ENCODE measurements at places on chromosomes 3 and 15. TPM values are rescaled to one million over a fixed set of nuclear protein-coding genes. Genes with fewer than 3 reads are reported as not detected.

DNA sequence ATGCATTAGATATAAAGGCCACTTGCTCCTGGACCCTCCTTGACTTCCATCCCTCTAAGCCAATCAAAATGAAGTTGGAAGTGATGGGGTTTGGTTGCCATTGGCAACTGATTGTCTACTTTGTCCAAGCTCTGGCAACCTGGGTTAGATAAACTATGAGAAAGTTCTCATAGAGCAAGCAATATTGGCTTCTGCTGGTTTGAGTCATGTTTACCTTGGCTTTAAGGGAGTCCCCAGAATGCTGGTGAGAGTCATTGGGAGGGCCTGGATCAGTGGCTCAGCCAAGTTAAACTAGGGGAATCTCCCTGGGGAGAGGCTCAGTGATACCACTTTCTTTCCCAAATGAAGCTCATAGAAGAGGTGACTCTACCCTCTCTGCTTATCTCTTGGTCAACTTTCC is 176.3 kb upstream of the ROPN1 start:
- no peak overlapping the region for H3K4me3 ChIP-seq
- DNase-seq = no peak
- H3K27me3 ChIP-seq = no peaks in the 10 kb centered on the region
- no peak overlapping the region for H3K27ac ChIP-seq

GRCh38 chr3:35617370-35617769 is 22.0 kb upstream of the ARPP21 start:
- H3K27ac ChIP-seq = no peak overlapping the region
- H3K4me3 ChIP-seq = no peak overlapping the region
- H3K36me3 ChIP-seq = no peaks in the 10 kb centered on the region
- no peak for DNase-seq
- H3K4me1 ChIP-seq = no peaks in the 10 kb centered on the region

DNA sequence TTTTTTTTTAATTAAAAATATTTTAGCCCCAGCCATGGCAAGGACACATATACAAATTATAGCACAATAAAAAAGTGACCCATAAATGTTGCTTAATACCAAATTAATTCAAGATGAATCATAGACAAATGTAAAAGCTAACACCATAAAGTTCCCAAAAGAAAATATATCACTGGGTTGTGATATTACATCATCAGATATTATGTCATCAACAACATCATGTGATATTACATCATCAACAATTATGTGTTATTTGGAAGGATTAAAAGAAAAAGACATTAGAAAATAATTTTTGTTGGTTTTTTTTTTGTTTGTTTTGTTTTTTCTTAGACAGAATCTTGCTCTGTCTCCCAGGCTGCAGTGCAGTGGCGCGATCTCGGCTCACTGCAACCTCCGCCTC is 34.5 kb upstream of the ABHD10 start:
- no peak for DNase-seq
- no peaks in the 10 kb centered on the region for H3K36me3 ChIP-seq
- H3K27ac ChIP-seq = no peak overlapping the region
- no peaks in the 10 kb centered on the region for H3K4me1 ChIP-seq

Gene KLHL40
- total RNA-seq = not detected

DNA sequence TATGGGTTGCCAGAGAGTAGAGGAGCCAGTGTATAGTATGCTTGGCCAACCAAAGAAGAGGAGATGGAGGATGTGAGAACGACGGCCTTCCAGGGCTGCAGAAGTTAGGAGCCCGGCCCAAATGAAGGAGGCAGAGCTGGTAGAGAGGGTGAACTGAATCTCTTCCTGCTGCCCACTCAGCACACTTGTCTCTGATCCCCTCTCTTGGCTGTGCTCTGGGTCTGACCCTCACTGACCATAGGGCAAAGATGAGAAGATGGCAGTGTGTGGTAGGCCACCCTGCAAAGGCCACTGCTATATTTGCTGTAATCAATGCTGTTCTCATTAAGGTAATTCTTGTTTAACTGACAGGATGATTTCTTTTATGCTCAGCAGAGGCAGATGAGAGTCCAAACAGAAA is 256.0 kb downstream of the OCA2 start:
- no peak overlapping the region for H3K4me3 ChIP-seq
- H3K27me3 ChIP-seq = no peaks in the 10 kb centered on the region
- no peak overlapping the region for H3K27ac ChIP-seq
- H3K4me1 ChIP-seq = no peaks in the 10 kb centered on the region

DNA sequence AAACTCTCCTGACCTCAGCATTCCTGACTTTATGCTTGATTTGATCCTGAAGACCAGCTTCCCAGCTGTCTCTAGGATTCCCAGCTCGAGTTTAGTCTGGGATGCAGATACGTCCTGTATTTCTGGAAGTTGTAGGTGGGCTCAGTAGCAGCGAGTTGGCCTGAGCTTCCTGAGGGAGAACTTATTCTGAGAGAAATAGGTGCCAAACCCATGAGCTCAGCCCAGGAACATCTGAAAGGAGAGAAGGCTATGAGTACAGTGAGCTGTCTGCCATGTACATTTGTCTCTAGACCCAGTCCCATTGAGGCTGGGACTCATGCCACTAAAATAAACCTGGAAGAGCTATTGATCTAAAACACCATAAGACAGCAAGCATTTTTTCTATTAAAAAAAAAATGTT is 36.6 kb upstream of the SLC9A9 start:
- no peaks in the 10 kb centered on the region for H3K27me3 ChIP-seq
- no peak overlapping the region for H3K27ac ChIP-seq
- no peaks in the 10 kb centered on the region for H3K36me3 ChIP-seq
- H3K4me3 ChIP-seq = no peak overlapping the region
- DNase-seq = no peak
- H3K4me1 ChIP-seq = no peaks in the 10 kb centered on the region

Gene WDR93
- not detected for total RNA-seq

Gene IQCF5
- not detected for total RNA-seq

GRCh38 chr3:98780343-98780742 is 17.2 kb downstream of the ST3GAL6 start:
- no peaks in the 10 kb centered on the region for H3K4me1 ChIP-seq
- peaks cover 3% of the 10 kb centered on the region for H3K27me3 ChIP-seq
- H3K36me3 ChIP-seq = no peaks in the 10 kb centered on the region
- H3K27ac ChIP-seq = no peak overlapping the region
- no peak for DNase-seq
- no peak overlapping the region for H3K4me3 ChIP-seq

DNA sequence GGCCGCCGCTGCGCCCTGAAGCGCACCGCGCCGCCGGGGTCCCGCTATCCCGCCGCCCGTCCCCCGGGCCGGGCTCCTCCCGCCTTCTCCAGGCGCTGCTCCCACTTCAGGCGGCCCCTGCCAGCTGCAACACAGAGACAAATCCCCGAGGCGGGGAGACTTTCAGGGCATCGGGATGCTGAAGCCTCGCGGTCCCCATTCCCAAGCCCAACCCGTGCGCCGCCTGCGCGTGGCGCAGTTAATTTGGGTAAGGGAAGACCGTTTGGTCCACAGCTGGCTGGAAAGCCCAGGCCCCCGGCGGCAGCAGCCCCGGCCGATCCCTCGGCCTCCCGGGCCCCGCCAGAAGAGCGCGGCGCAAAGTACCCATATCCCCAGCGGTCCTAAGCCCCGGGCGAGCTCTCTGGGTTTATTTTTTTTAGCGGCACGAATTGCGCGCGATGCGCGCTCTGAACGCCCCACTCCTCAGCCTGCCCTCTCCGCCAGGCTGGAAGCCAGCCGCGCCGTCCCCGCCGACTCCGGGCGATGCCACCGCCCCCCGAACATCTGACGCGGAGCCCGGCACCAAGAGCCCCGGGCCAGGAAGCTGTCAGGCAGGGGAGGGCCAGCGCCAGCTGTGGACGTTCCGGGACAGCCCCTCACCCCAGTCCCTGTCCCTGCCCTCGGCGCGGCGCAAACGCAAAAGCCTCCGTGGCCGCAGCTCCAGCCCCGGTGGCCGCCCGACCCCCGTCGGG is 517 bp downstream of the FBN1 start:
- no peak for DNase-seq
- no peaks in the 10 kb centered on the region for H3K36me3 ChIP-seq
- H3K4me1 ChIP-seq = no peaks in the 10 kb centered on the region
- no peak overlapping the region for H3K4me3 ChIP-seq
- H3K27me3 ChIP-seq = no peaks in the 10 kb centered on the region

Gene TRPM1
- total RNA-seq = not detected

DNA sequence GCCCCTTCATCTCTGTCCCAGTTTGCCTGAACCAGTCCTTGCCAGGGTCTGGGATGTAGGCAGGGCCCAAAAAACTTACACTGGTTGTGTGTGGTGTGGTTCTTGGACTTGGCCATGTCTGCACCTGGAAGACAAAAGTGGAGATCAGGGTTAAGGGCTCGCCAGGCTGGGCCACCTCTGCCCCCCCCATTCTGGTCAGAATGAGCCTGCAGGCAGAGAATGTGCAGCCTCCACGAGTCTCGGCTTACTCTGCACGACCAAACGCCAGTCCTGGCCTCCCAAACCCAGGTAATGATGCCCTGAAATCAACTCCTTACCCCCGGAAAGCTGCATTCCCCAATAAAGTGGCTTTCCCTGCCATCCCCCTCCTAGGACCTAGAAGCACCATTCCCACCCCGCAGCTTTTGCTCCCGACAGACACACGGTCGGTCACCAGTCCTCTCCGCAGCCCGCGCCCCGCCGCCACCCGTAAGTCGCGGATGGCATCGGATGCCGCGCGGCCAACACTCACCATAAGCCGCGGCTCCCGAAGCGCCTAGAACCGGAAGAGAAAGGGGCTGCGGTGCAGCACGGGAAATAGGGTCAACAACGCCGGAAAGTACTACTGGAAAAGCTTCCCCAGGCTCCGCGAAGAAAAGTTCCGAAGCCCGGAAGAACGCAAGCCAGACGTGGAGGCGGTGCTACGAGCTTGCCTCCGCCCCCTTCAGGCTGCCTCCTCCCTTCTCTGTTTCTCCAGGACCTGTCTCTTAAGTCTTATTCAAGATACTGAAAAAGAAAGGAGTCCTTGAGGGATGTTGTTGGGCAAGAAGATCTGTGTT is at the start of gene RPL29:
TSS of gene RPL29 (minus strand) at position 550 of the 818 bp plus-strand sequence. CDS start at position 116, 434 bp downstream.
- H3K36me3 ChIP-seq = peaks cover 19% of the 10 kb centered on the region
- H3K4me1 ChIP-seq = peaks cover 30% of the 10 kb centered on the region
- H3K27me3 ChIP-seq = no peaks in the 10 kb centered on the region
- peak within 1 kb of the TSS; percentile 95 for H3K4me3 ChIP-seq
- DNase-seq = peak; percentile 94

Gene SEMA6D
- total RNA-seq = not detected

Gene UACA
- 0.28 TPM for total RNA-seq
